RWPE2 (cell line): ENCODE measurements at places on chromosomes 11 and 22.

DNA sequence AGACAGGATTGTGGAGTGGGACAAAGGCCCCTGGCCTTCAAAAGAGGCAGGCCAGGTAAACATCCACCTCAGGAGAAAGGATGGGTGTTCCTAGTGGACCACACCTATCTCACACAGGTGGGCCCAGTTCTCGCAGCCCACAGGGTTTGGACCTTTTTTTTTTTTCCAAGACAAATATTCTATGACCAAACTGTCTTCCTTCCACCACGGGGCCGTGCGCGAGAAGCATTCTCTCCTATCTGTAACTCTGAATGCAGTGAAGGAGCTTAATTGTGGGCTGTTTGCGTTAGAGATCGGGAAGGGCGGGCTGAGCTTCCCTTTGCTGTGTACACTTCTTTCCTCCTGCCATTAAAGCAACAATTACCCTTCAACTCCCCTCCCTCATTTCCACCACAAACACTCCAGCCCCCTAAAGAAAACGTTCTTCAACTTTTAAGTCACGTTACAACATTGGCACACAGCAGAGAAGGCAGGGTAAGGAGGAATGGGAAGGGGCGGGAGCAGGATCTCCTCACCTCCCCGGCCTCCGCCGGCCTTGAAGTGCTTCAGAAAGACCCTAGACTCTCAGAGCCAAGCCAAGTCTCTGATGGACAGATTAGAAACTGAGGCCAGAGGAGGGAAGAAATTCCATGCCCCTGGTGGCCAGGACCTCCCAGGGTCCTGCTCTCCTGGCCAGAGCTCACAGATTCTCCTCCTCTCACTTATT is 238.4 kb downstream of the BUD13 start:
- no peak for DNase-seq
- no peaks in the 10 kb centered on the region for H3K4me1 ChIP-seq
- no peak overlapping the region for H3K4me3 ChIP-seq
- H3K36me3 ChIP-seq, result no peaks in the 10 kb centered on the region
- H3K27ac ChIP-seq, result no peak overlapping the region

DNA sequence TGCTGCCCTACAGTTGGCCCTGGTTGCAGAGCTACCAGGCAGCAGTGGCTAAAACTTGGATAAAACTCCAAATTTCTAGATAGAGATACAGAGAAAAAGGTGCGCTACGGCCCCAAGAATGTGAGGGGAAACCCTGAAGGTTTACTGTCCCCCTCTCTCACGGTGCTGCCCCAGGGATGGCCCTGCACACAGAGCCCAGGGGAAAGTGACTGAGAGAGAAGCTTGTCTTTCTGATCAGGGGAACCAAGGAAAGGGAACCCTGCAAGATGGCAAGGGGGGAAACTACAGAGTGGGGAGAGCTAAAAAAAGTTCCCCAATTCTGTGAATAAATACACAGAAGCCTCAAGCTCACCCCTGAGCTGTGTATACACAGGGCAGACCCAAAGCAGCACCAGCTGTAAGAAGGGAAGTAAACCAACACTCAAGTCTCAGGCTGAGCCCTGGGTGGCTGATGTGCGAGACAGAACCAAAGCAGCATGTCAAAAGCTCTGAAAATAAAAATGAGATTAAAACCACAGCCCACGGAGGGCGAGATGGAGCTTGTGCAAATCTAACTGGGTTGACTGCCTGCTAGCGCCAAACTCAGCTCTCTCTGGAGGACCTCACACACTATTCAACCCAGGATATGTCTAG is 22.1 kb downstream of the GNB1L start:
- H3K27ac ChIP-seq, result no peak overlapping the region
- no peak for DNase-seq
- no peaks in the 10 kb centered on the region for H3K36me3 ChIP-seq
- H3K4me3 ChIP-seq, result no peak overlapping the region
- peaks cover 2% of the 10 kb centered on the region for H3K4me1 ChIP-seq
- no peaks in the 10 kb centered on the region for H3K27me3 ChIP-seq

DNA sequence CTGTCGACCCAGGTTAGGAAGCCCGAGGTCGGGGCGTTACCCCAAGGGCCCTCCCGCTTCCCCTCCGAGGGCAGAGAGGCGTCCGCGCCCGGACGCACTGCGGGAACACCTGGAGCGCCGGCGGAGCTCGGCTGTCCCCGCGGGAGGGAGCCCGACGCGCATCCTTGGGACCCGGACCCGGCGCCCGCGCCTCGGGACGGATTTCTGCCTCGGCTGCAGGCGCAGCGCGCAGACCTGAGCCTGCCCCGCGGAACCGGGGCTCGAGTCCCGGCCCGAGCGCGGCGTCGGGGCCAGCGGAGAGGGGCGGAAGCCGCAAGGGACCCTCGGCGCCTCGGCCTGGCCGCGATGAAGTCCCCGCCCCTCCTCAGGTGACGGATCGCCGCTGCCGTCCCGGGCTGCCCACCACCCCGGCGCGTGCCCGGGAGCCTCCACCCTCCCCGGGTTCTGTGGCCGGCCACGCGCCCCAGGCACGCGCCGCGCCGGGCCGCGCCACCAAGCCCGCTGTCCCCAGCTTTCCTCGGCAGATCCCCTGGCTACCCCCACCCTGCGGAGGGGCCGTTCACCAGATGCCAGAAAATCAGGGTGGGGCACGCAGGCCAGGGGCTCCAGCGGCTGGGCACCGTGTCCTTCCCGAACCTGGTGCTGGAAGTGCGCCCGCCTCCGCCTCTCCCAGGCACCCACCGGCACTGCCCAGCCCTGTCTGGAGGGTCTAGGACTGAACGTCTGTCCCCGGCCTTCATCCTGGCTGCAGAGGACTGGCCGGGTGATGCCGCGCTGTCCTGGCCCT is 410 bp downstream of the GLB1L3 start:
- no peak for DNase-seq
- H3K27ac ChIP-seq, result no peak overlapping the region
- H3K4me3 ChIP-seq, result peak overlapping the region; percentile 11
- peaks cover 78% of the 10 kb centered on the region for H3K27me3 ChIP-seq
- no peaks in the 10 kb centered on the region for H3K4me1 ChIP-seq

DNA sequence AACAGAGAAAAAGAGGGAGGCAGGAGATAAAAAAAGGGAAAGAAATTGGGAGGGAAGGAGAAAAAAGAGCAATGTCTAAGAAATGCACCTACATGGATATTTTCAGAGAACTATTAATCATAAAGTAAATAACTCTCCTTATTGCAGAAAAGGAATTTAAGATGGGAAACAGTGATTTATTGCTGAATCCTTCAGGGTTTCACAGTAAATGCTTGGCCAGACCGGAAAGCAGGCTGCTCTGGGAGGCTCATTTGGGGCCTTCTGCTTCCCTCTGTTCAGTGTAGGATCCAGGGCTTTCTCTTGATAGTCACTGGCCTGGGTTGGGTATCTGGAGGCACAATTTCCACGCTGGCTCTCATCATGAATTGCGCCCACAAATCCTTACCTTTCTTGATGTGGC is 324.3 kb upstream of the SORL1-AS1 start:
- DNase-seq, result no peak
- peak overlapping the region; percentile 26 for H3K27ac ChIP-seq
- H3K4me1 ChIP-seq, result peaks cover 9% of the 10 kb centered on the region
- H3K36me3 ChIP-seq, result no peaks in the 10 kb centered on the region
- H3K27me3 ChIP-seq, result no peaks in the 10 kb centered on the region
